D721Med (cell line): ENCODE measurements at places on chromosomes 11 and 22.

DNA sequence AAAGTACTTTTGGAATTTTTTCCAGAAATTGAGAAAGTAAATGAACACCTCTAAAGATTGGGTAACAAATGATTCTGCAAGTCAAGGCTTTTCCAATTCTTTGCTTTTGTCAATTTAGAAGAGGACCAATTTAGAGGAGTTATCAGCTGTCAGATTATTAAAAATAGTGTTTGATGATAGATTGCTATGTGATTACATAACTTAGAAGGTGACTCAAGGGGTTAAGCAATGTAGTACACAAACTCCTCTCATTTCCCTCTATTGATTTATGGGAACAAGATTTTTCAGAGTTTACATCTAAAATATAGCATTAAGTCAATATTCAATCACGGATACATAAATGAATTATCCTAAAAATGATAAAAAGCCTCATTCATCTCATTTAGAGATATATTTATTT, 70.3 kb downstream of the INSC start:
- DNase-seq, result no peak

DNA sequence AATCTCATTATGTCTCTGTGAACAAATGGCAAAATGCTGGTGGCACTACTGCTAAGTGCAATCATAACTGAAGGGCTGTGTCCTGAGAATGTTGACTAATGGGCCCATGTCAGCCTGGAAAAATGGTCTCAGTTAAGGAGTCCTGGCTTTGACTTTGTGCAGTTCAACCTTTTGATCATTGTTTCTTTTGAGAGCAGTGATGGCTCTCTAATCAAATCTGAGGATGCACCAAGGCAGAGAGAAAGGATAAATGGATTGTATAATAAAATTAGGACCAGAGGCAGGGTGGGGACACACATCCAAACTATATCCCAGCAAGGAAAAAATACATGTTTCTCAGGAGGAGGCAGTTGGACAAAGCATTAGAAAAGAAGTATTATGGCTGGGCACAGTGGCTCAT, 59.6 kb upstream of the SYN3 start:
- DNase-seq, result no peak

- no peak for DNase-seq
Observed at GRCh38 chr22:48841881-48842582, 985.6 kb downstream of the BRD1 start.

DNA sequence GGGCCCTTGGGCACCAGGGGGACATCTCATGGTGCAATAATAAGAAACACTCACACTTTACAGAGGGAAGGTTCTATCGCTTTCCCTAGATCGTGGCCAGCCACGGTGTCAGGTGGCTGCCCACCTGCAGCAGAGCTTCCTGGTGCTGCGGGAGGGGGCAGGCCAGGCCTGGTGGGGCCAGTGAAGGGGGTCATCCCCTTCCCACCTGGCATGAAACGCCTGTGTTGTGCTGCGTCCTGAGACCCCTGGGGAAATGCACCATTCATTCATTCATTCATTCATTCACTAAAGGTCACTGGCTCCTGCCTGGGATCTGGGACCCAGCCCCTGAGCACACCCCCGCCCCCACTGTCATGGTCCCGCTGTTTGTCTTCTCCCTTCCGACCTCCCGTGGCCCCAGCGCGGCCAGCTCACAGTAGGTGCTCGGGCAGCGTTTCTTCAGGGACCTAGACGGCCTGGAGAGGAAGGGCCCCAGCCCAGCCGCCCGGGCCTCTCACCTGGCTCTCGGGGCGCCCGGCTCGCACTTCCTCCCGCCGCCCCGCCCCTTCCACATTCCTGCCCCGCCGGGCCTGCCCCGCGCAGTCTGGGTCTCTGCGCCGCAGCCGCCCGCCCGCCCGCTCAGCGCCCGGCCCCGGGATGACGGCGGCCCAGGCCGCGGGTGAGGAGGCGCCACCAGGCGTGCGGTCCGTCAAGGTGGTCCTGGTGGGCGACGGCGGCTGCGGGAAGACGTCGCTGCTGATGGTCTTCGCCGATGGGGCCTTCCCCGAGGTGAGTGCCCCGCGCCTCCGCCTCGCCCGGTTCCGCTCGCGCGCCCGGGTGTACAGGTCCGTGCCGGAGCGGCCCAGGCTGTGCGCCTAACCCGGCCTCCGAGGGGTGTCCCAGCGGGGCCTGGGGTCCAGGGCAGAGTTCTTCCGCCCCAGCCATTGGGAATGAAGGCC, at the start of gene RHOD:
Gene RHOD, plus strand, starts transcription at position 581 of the 938 bp plus-strand sequence. Its CDS starts 56 bp downstream, at position 637.
- no peak for DNase-seq

- DNase-seq, result no peak
Observed at GRCh38 chr11:134124660-134125451, 56.0 kb downstream of the JAM3 start.

DNA sequence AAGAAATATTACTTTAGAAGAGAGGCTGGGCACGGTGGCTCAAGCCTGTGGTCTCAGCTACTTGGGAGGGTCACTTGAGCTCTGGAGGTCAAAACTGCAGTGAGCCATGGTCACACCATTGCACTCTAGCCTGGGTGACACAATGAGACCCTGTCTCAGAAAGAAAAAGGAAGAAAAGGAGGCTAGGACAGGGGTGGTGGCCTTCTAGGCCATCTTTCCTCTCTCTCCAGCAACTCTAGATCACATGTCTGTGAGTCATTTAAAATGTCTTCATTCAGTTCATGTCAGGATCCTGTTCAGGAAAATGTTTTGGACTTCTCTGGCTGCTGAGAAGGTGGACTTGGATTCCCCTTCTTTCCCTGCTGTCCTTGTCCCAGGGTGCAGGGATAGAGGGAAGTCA, 53.3 kb downstream of the PPFIA1 start:
- no peak for DNase-seq

DNA sequence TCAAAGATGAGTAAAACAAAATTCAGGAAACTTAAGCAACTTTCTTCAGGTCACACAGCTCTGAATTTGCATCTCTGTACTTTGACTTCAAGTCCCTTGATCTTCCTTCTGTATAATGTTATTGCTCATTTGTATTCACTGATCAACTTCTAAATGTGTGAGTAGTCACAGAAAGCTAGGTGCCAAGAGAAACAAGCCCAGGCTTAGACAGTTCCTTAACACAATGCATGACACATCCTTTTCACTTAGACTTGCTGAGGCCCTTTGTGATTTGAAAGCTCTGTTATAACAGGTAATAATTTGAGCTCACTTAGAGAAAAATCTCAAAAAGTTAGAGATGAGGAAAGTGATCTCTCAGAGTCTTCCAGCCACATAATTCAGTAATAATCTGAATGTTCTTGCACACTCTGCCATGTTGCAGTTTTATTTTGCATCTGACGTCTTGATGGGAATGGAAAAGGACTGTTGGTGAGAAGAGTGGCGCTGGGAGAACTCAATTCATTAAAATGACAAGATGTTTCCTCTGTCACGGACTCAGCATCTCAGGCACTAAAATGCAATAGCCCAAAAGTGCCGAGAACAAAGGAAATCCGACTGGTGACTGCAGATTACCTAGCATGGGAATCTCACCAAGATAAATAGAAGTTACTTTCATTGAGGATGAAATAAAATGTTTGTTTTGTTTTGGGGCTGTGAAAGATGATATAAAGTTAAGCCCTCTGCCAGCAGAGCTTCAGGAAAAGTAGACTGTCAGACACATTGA, 665.3 kb downstream of the OPCML start:
- DNase-seq, result no peak

GRCh38 chr11:16738947-16739815, 734 bp downstream of the C11orf58 start:
- DNase-seq, result no peak

GRCh38 chr11:121721961-121722360, 269.2 kb upstream of the SORL1-AS1 start:
- no peak for DNase-seq

GRCh38 chr11:67281552-67282150, 7.5 kb upstream of the ANKRD13D start:
- no peak for DNase-seq

- DNase-seq, result no peak
Observed at GRCh38 chr11:61815790-61816735, 740 bp downstream of the FADS1 start.

- no peak for DNase-seq
Observed at GRCh38 chr11:31060880-31061279, 308.7 kb downstream of the DCDC1 start.

GRCh38 chr22:45329530-45329936, 19.8 kb downstream of the FAM118A start:
- DNase-seq, result no peak

GRCh38 chr11:119701591-119702549, 27.1 kb downstream of the NECTIN1 start:
- peak; percentile 83 for DNase-seq

DNA sequence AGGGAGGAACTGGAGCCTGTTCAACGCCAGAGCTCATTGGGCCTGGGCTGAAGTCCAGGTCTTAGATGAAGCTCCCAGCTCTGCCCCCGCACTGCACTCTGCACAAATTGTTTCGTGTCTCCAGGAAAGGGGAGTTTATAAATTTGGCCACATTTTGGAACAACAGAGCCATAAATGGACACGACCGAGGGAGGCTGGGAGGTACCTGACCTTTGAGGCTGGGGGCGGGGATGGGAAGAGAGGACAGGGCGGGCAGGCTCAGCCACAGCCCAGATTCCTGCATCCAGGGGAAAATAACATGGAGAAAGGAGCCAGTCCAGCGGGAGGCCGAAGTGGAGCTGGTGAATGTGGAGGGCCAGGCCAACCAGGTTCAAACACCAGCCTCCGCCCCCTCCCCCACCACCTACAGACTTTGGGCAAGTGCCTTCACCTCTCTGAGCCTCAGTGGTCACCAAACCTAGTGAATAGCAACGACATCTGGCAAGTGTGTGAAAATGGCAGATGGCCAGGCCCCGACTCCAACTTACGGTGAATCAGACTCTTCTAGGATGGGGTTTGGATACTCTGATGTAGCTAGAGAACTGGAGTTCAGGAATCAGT, 36.8 kb upstream of the SMTN start:
- DNase-seq, result no peak

DNA sequence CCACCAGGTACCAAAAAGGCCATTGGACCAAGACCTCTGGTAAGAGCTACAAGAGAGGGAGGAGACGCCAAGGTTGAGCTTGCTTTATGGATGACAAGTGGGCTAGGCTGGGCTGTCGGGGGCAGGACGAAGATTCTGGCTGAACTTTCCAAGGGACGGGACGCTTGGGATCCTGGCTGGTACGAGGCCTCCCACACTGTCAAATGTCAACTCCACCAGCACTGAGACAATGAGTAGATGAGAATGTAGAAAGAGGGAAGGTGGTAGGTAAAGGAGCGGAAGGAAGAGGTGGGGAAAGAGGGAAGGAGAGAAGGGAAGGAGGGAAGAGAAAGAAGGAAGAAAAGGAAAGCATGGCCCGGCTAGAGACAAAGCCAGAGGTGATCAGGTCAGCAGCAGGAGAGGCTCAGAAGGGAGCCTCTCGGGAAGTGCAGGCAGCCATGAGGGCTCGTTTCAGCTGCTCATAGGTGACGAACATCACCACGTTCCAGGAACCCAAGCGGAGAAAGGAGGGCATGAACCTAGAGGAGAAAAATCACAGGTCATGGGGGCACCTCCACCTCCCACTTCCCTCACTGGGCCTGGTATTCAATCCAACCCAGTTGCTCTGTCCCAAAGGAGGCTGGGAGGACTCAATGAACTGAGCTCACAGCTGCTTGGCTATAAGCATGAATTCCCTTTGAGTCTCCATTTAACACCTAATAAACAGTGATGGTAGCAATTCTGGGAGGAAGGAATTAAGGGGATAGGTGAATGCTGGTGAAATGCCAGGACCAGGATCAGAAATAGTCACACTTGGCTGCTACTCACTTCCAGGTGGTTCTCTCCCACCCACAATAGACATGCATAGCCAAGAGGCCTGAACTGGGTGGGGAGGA, 7.8 kb downstream of the UCP2 start:
- no peak for DNase-seq

DNA sequence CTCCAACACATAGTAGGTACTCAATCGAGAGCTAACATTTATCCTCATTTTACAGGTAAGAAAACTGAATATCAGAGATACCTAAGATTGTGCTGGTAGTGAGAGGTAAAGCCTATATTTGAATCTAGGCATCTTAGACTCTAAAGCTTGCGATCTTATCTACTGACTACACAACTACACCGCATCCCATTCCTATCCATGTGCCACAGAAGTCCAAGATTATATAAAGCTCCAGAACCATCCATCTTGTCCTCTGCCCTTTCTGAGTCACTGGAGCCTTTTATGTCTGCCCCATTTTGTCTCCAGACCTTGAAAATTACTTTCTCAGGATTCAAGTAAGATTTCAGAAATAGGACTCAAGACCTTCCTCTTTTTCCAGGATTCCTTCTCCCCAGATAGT, 84.4 kb downstream of the OR5AK2 start:
- no peak for DNase-seq

DNA sequence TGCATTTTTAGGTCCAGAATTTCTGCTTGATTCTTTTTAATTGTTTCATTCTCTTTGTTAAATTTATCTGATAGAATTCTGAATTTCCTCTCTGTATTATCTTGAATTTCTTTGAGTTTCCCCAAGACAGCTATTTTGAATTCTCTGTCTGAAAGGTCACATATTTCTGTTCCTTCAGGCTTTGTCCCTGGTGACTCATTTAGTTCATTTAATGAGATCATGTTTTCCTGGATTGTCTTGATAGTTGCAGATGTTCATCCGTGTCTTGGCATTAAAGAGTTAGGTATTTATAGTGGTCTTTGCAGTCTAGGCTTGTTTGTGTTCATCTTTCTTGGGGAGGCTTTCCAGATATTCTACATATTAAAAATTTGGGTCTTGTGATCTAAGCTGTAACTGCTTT, 694.8 kb upstream of the CCDC179 start:
- no peak for DNase-seq

- DNase-seq, result no peak
Observed at GRCh38 chr11:72425053-72425980, 9.0 kb downstream of the CLPB start.

- no peak for DNase-seq
Observed at GRCh38 chr11:57408771-57409170, 18.1 kb downstream of the SLC43A3 start.

- DNase-seq, result no peak
Observed at GRCh38 chr11:13137844-13138301, 128.8 kb downstream of the RASSF10 start.

- no peak for DNase-seq
Observed at GRCh38 chr11:78349624-78350023, 68.0 kb downstream of the GAB2 start.

GRCh38 chr11:134764367-134764766, 352.3 kb upstream of the B3GAT1 start:
- no peak for DNase-seq

GRCh38 chr11:72637198-72637597, 37.0 kb downstream of the PDE2A start:
- no peak for DNase-seq

DNA sequence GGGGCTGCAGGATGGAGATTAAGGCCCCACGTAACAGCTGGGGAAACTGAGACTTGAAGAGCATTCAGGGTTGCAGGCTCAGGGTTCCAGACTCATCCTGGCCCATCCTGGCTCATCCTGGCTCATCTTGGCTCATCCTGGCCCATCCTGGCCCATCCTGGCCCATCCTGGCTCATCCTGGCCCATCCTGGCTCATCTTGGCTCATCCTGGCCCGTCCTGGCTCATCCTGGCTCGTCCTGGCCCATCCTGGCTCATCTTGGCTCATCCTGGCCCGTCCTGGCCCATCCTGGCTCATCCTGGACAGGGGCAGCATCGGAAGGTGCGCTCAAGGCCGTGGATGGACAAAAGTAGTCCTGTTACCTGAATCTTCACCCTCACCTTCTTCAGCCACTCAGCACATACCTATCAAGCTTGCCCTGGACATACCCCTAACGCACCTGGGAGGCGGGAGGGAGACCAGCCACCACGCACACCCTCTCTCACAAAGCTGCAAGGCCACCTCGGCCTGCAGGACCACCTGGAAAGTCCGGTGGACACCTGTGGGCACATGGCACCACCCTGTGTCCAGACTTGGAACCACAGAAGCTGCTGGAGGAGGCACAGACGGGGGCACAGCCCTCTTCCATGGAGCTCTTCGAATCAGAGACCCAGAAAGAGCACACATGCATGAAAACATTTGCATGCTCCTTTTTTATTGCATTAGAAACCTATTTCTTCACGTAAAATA, 20.3 kb upstream of the NLRP6 start:
- no peak for DNase-seq
